ENCODE measurements at places on chromosomes 16 and 17. TPM values are rescaled to one million over a fixed set of nuclear protein-coding genes. Genes with fewer than 3 reads are reported as not detected.

Gene SLC13A5
- total RNA-seq = not detected

Gene PRSS22
- total RNA-seq = 0.12 TPM

Gene SLC6A2
- not detected for total RNA-seq

Gene APPBP2
- 46.1 TPM for total RNA-seq

Gene DOC2A
- total RNA-seq = 0.22 TPM

Gene CD300H
- total RNA-seq = not detected

Measured in uterine smooth muscle cell (primary cell).